ENCODE measurements at places on chromosomes 1 and 21.

DNA sequence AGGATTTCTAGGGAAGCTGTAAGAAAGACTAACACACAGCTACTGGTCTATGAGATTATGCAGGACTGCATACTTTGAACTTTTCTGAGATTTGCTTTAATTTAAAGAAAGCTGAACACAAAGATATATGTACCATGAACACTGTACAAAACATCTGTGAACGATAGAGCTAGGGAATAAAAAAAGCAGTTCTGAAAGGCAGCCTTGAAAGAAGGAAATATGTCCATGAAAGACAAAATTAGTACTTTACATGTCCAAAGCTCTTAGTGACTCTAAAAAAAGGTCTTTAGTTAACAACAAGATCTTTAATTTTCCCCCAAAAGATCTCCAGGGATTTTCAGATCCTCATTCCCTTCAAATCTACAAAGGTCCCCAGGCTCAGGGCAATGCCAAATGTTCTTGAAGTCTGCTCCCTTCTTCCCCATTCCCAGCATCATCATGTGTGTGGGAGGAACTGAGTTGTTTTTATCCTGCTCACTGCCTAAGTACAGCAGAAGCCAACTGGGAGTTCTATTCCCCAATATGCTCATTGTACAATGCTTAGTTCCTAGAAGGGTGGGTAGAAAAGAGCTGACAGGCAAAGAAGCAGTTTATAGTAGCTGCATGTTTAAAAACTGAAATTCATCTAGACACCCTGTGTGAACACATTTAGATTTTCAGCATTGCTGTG is 60.1 kb upstream of the PTCH2 start:
- no peak for DNase-seq

- DNase-seq = peak; percentile 46
These were observed 4.9 kb upstream of the TMEM61 start for GRCh38 chr1:54975356-54976108.

DNA sequence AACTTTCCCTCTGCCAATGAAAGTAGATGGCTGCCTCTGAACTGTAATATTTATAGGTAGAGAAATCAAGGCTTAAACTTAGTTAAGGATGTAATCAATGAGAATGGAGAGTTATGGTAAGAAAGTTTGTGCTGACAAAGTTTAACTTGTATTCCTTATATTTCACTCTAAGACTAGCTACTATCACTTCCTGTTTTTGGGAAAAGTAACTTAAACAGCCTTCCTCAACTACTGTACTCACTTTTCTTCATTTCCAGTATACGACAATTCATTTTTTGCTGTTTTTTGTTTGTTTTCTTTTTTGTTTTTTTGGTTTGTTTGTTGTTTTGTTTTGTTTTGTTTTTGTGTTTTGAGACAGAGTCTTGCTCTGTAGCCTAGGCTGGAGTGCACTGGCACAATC is 3.7 kb downstream of the RGS18 start:
- no peak for DNase-seq

DNA sequence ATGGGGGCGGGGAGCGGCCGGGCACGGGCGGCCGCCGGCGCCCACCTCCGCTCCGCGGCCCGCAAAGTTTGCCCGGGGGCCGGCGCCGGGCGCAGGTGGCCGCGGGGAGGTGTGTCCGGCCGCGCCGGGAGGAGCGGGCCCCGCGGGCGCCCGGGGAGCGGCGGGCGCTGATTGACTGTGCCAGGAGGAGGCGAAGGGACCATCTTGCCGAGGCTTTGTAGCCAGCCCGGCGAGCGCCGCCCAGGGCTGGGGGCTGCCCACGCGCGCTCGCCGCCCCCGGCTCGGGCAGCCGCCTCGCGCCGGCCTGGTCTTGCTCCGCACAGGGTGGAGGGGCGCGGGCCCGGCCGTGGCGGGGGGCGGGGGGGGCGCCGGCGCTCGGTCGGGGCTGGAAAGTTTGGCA is 432 bp downstream of the EPHB2 start:
- DNase-seq = no peak

GRCh38 chr21:39599191-39599970 is 13.4 kb upstream of the B3GALT5 start:
- DNase-seq = no peak

DNA sequence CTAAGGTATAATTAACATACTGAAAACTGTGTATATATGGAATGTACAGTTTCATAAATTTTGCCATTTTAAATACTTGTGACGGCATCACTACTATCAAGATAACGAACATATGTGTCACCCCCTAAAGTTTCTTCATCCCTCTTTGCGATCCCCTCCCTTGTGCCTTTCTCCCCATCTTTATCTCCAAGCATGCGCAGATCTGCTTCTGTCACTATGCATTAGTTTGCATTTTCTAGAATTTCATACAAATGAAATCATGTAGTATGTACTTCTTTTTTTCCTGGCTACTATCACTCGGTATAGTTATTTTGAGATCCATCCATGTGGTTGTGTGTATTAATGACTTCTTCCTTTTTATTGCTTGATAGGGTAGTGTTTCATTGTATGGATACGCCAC is 154.9 kb downstream of the ZNF648 start:
- DNase-seq = no peak

DNA sequence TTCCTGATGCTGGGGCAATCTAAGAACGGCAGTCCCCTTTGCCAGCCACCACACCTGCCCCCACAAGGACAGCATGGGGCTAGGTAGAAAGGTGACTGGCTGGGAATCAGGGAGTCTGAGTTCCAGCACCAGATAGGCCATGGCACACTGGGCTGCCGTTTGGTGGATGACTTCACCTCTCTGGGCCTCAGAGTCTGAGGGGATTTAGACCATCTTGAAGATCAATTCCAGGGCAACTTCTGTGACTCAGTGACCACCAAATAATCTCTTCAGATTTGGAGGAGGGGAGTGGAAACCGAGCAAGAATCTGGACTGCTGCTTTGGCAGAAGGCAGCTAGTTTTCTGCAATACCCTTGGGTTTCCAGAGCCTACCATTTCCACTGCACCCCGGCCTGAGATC is 92.1 kb upstream of the EDN2 start:
- no peak for DNase-seq

GRCh38 chr1:232589111-232589811 is 40.7 kb downstream of the SIPA1L2 start:
- DNase-seq = no peak

DNA sequence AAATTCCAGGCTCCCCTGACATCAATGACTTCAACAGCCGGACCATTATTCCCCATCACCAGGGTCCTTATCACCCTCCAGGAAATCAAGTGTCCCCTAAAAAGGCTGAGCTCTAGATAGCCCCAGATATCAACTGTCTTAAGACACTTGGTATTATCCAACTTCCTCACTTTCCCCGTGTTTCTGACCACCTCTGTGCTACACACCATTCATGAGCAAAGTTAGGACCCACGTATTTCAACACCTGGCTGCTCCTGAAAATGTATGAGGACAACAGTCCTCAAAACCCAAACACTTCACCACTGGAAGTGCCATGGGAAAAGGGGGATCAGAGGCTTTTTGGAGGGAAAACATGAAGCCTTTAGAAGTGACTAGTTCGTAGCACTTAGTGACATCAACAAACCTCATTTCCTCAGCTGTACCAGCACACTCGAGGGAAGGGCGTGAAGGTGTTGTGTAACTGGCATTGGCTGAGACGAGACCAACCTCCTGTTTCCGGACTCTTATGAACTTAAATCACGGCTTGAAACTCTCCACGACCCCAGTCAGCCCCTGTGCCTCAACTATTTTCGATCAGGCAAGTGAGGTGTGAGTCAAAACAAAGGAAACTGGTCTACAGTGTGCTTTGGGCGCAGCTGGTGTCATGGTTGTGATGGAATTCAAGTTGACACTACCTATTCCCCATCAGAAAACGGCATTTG is 4.1 kb upstream of the CHD5 start:
- no peak for DNase-seq

DNA sequence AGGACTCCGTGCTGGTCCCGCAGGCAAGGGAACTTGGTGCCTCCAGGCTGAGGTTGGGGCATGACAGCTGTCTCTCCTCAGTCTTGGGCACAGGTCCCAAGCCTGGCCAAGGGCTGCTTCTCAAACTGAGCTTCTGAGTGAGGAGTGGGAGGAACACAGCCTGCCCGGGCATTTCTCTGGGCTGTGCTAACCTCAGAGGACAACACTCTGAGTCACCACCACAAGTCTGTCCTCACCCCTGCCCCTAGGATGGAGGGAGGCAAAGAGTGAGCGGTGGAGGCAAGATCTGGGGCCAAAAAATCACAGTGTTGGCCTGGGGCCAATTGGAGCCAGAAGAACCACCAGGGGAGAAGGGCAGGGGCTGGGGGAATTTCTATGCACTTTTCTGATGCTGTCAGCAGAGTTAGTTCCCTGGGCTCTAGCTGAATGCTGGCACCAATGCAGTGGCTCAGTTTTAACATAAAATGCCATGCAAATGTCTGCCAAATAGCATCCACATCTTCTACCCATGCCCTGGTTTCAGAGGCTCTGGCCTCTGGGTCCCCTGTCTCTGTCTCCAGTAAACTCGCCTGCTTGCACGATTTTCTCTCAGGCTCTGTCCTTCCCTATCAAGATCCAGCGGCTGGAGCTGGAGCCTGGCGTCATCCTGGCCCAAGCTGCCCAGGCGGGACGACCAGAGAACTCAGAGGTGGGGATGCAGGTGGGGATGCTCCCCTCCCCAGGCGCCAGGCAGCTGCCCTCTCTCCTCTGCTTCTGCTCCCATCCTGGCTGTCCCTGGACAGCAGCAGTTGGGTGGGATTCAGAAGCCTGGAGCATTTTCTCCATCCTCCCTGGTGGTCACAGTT is 11.0 kb upstream of the CDK18 start:
- DNase-seq = no peak

- no peak for DNase-seq
These were observed 391.7 kb downstream of the KCTD3 start for GRCh38 chr1:215958841-215959240.

- no peak for DNase-seq
These were observed 1441.2 kb downstream of the PLA2G4A start for GRCh38 chr1:188269956-188270355.

DNA sequence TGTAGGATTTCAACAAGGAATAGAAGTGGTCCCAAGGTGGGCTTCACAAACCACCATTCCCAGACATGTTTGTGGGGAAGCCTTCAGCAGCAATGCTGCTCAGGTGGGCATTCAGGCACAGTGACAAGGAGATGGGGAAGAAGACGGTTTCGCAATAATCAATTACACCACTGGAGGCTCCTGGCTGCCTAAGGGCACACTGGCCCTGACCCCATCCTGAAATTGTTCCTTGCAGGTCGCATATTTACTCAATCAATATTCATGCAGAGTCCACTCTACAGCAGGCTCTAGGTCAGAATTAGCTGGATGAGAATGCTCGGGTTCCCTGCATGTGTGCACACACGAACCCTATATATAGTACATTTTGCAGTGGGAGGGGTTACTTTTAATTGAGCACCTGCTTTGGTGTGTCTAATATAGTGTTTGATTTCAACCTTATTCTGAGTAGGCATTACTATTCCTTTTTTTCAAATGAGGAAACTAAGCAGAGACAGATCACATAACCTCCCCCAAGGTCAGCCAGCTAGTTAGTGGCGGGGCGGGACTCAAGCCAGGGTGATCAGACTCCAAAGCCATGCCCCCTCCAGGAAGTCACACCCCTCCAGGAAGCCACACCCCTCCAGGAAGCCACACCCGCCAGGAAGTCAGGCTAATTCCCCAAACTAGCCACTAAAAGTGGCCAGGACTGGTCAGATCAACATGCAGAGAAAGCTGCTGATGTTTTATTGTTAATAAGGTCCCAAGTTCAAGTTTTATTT is 106.5 kb downstream of the HLCS start:
- DNase-seq = no peak

DNA sequence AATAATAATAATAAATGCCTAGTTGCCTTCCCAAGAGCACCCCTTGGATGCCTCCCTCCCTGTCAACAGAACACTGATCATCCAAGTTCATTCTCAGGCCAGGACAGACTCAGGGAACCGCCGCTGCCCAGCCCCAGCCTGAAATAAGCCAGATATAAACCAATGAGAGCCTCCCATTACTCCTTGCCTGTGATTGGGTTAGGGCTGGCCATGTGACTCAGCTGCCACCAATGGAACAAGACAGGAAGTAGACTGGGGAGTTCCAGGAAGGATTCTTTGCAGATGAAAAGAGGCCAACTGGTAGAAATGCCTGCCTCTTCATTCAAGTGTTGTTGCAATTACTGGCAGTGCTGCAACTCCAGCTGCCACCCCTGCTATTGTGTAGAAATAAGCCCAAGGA is 146.4 kb upstream of the TIAM1 start:
- no peak for DNase-seq
